ENCODE measurements at places on chromosomes 5 and 9.

- DNase-seq: no peak
Measured at GRCh38 chr9:18564018-18564880, 90.3 kb downstream of the ADAMTSL1 start.

DNA sequence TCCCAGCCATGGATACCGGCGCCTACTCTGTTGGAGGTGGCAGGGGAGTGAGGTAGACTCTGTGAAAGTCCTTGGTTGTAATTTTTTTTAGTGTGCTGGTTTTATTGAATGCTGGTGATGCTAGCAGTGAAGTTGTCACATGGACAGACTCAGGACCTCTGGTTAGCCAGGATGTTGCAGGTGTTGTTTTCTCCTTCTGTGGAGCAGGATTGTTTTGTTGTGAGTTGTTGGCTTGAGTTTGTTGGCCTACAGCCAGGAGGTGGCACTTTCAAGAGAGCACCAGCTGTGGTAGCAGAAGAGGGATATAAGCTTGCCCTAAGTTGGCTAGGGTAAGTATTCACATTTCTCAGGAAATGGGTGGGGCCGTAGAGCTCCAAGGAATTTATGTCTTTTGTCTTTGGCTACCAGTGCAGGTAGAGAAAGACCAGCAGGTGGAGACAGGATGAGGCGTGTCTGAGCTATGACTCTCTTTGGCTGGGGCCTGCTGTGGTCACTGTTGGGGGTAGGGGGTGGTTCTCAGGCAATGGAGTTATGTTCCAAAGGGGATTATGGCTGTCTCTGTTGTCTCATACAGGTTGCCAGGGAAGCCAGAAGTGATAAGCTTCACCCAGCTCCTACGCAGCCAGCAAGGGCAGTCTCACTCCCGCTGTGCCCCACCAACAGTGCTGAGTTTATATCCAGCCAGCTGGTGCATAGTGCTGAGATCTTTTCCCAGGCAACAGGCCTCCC is 248.7 kb downstream of the TAF11L14 start:
- no peak for DNase-seq

GRCh38 chr5:76622973-76623596 is at the start of gene F2RL2:
F2RL2 (minus strand) TSS chr5:76623403; CDS start chr5:76623230, 173 bp downstream.
- DNase-seq: no peak

DNA sequence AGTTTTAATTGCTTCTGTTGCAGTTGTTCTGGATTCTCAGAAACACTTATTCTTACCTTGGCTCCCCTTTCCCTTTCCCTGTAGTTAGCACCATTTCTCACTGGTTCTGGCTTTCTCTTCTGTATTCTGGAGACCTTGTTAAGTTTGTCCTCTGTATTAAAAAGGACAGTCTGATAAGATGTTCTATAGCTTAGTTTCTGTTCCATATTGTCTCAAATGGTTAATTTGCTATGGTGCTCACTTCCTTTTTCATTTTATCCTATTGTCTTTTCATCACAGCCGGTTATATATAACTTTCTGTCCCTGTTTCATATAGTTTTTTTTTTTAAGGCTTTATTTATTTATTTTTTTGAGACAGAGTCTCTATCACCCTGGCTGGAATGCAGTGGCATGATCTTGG is 41.4 kb upstream of the KIAA1958 start:
- no peak for DNase-seq

- DNase-seq: no peak
Measured at GRCh38 chr5:138602371-138603000, 27.3 kb upstream of the HSPA9 start.
